ENCODE measurements at places on chromosomes 4 and X. TPM values are rescaled to one million over a fixed set of nuclear protein-coding genes. Genes with fewer than 3 reads are reported as not detected.

SMR3A gene
- not detected for total RNA-seq

ANXA10 gene
- 15.1 TPM for total RNA-seq

PGK1 gene
- total RNA-seq, result 492 TPM

DNA sequence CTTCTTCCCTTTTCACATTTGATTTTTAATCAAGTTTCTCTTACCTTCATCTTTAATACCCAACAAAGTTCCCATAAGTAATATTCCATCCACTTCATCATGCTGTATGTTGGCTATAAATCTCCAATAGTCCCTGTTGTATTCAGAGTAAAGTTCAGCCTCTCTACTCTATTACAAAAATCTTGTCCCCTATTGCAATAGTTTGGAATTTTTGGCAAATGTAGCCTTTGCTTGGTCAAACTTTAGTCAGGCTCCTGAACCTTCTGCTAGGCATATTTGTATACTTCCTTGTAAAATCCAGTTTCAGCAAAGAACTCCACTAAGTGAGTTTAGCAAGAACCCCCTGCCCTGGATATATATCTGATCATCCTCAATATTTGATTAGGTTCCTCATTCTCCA, 54.0 kb upstream of the PACRGL start:
- DNase-seq, result no peak

DNA sequence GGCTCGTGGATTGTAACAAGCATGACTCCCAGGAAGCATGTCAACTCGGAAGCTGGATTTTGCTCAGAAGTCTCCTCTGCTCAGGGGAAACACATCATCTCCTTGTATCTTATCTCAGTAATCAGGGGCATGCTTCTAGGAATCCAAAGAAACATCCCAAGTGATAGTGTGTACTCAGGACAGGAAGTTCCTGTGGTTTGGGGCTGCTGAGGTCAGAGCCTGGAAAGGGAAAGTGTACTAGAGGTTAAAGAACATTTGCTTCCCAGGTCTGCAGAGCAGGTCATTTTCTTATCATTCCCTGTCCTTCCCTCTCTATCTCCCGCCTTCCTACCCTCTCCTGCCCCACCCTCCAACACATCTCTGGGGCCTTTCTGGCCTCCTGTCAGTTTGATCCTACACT, 38.8 kb downstream of the SLC34A2 start:
- no peak for DNase-seq
